Right kidney (tissue), 9 donors: ENCODE measurements at places on chromosomes 12 and 14.

DNA sequence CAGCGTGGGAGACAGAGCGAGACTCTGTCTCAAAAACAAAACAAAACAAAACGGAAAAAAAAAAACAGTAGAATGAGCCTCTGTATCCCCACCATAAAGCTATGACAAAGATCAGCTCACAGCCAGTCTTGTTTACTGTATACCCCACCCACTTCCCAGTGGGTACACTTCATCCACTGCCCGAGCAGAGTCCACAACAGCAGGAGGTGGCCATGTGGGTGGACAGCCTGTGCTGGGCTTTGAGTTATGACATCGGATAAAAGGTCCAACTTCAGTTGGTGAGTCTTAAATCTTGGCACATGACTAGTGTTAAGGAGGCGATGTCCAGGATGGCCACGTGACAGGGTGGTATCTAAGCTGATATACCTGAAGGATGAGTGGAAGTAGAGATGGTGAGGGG lies 34.8 kb upstream of the MAPKAPK5 start:
- DNase-seq, result no peak

- DNase-seq, result peak; percentile 44
Measured at GRCh38 chr12:108112832-108113556, 16.1 kb upstream of the WSCD2 start.

GRCh38 chr12:13156277-13156676 lies 40.2 kb upstream of the EMP1 start:
- no peak for DNase-seq

DNA sequence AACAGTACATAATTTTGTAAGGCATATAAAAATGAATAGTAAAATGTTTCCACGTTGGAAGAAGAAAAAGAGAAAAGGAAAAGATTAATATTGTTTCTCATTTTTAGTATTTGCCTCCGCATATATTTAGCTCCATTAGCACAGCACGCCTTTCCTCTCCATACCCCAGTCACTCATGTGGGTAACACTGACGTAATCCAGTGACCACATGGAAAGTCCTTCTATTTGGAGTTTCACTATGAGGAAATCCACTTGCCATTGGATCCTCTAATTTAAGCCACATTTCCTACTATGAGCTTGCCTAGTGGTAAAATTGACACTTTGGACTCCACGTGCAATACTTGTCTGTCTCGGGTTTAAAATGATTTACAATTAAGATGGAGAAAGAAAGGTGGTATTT lies 5.7 kb upstream of the SLCO1A2 start:
- DNase-seq, result no peak

GRCh38 chr12:51949342-51950030 lies 2.0 kb upstream of the ACVR1B start:
- DNase-seq, result no peak

GRCh38 chr12:89878950-89879349 lies 170.3 kb upstream of the ATP2B1 start:
- no peak for DNase-seq

GRCh38 chr12:119804011-119804641 lies 73.0 kb downstream of the CIT start:
- DNase-seq, result peak; percentile 64

DNA sequence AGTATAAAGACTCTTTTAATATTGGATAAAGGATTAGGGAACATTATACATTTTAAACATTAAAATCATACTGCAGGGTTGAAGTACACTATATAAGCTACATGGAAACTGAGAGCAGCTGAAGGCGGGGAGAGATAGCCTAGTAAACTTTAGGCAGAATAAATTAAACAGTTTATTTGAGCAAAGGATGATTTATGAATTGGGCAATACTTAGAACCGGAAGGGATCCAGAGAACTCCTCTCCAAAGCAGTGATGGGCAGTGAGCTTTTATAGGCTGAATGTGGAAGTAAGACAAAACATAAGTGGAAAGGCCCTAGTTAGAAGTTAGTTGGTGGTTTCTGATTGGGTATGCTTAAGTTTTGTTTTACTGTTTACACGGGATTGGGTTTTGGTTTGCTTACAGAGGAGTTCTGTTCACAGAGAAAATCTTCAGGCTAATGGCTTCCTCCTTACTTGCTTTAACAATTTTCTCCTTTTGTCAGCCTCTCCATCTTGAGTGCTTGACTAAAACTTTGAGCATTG lies 18.9 kb downstream of the LEMD3 start:
- no peak for DNase-seq

GRCh38 chr12:6667559-6668210 lies 4.8 kb upstream of the ING4 start:
- DNase-seq, result no peak

- no peak for DNase-seq
Measured at GRCh38 chr14:101992708-101993107, 28.3 kb downstream of the DYNC1H1 start.

DNA sequence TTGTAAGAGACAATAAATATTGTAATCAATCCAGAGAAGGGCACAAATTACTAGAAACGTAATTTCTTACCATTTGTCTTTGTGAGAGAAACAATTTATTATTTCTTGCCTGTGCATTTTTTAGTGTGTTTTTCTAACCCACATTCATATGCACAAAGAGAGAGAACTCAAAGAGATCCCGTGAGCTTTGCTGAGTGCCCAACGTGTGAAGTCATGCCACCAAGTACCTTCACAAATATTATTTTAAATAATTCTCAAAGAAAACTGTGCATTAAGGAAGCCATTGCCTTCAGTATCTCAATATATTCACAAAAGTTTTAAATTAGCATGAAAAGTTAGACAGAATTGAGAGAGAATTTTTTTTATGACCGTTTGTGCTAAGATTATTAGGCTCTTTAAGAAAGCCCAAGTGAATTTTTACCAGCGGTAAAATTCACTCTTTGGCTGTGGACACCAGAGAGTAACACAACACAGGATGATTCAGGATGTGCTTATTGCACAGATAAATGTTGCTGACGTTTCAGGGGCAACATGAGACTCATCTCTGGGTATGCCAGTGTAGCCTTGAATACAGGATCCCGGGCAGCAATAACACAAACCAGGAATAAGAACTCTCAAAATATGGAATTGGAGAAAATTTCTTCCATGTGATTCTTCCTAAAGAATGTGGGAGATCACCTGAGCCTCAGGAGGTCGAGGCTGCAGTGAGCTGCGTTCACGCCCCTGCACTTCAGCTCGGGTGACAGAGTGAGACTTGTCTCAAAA lies 2.9 kb downstream of the ARHGDIB start:
- DNase-seq, result no peak

GRCh38 chr12:49567302-49567610 lies 686 bp downstream of the MCRS1 start:
- DNase-seq, result no peak

- no peak for DNase-seq
Measured at GRCh38 chr12:14982562-14982961, 9.7 kb downstream of the PDE6H start.

- no peak for DNase-seq
Measured at GRCh38 chr14:64612021-64612380, 62.2 kb downstream of the PPP1R36 start.

DNA sequence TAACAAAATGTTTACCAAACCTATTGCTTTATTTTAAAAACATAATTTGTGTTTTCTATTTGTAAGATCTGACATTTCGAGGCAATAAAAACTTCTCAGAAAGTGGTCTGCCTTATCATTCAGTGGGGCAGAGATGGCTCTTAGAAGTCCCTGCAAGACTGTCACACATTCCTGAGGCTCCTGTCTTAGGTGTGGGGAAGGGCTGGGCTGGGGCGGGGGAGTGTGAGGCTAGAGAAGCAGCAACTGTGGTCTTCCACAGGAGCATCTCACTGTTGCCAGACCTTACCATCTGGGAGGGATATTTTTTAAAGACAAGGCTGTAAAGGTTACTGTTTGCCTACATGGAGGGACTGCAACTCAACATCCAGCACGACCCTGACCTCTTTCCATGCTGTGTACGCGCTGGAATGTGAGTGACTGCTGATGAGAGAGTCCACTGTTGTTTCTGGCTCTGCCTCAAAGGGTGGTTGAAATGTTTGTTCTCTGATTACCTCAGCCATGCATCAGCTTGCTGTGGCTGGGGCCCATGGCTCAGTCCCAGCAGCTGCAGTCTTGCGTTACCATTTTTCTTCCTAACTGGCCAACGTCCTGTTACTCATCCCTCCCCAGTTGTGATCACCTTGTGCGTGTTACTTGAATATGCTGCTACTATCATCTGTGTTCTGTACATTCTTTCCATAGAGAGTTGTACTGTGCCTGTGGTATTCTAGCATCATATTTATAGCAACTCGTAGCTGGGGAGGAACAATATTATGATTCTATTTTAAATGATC lies 12.4 kb downstream of the ERG28 start:
- peak; percentile 46 for DNase-seq

GRCh38 chr14:97827746-97828145 lies 1030.6 kb downstream of the VRK1 start:
- no peak for DNase-seq

DNA sequence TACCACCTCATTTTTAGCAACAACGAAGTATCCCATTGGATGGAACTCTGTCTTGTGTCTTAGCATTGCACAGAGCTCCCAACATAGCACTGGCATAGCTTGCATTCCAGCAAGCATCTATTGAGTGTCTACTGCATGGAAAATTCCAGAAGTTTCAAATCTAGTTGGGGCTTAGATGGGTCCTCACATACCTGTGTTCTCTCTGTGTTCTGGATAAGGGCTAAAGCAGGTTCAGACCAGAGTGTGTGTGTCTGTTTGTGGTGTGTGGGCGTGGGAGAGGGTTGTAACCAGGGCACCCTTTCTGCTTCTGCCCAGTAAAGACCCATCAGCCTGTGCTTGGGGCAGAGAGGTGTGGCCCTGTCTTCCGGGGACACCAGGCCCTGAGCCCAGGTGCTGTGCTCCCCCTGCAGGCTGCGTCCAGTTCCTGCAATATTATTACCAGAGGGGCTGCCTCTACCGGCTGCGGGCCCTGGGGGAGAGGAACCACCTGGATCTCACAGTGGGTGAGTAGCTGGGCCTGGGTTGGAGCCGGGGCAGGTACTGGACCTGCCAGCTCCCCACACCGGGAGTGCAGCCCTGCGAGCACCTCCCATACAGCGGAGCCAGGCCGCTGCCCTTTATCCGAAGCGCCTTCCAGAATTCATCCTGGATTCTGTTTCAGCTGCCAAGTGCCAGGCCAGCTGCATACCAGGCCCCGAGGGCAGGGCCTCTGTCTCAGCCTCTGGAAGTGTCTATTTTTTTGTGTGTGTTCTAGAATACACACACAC lies 20.3 kb downstream of the RHOF start:
- DNase-seq, result peak; percentile 76
